Esophagus muscularis mucosa (tissue), 4 donors: ENCODE measurements at places on chromosomes 13 and 19. TPM values are rescaled to one million over a fixed set of nuclear protein-coding genes. Genes with fewer than 3 reads are reported as not detected.

GRCh38 chr19:1467490-1468273 lies 11.3 kb downstream of the C19orf25 start:
- H3K4me1 ChIP-seq: peaks cover 69% of the 10 kb centered on the region
- H3K36me3 ChIP-seq: no peaks in the 10 kb centered on the region
- no peak overlapping the region for H3K27ac ChIP-seq
- peaks cover 32% of the 10 kb centered on the region for H3K27me3 ChIP-seq
- H3K4me3 ChIP-seq: peak overlapping the region; percentile 49

- H3K27me3 ChIP-seq: no peaks in the 10 kb centered on the region
- H3K27ac ChIP-seq: no peak overlapping the region
- no peaks in the 10 kb centered on the region for H3K36me3 ChIP-seq
- peaks cover 20% of the 10 kb centered on the region for H3K4me1 ChIP-seq
These were observed 32.3 kb upstream of the UQCRFS1 start for GRCh38 chr19:29245215-29245614.

DNA sequence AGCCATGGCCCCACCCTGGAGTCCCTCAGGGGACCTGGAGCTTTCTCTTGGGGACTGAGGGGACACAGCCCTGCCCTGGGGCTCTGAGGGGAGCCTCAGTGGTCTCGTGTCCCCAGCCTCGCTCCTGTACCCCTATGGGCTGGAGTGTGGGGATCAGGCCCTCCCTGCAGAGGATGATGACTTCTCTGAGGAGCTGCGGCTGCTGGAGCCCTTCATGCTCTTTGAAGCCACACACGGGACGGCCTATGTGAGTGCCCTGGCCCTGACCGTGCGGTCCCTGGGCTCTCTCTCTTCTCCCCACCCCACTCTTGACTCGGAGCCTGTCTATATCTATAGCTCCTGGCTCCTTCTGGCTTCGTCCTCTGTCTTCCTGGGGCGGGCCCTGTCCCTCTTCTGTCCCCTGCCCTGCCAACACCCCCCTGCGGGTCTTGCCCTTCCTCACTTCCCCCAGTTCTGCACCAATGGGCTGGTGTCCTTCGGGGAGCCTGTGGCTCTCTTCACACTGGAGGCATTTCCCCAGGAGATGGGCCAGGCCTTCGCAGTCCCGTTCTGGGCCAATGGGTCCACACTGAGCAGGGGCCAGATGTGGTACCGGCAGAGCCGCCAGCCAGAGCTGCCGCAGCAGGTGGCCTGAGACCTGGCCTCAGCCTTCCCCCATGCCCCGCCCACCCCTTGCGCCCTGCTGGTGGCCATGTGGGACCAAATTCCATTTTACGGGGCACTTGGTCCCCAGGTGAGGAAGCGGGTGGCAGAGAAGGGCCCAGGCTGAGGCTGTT lies 33.1 kb downstream of the HPN start:
- no peaks in the 10 kb centered on the region for H3K4me1 ChIP-seq
- no peak overlapping the region for H3K27ac ChIP-seq
- no peak overlapping the region for H3K4me3 ChIP-seq
- H3K36me3 ChIP-seq: no peaks in the 10 kb centered on the region
- no peaks in the 10 kb centered on the region for H3K27me3 ChIP-seq

The SLC10A2 gene
- not detected for total RNA-seq

The CASP14 gene
- not detected for total RNA-seq

- no peaks in the 10 kb centered on the region for H3K36me3 ChIP-seq
- no peaks in the 10 kb centered on the region for H3K27me3 ChIP-seq
- DNase-seq: no peak
- H3K27ac ChIP-seq: no peak overlapping the region
- H3K4me1 ChIP-seq: peaks cover 16% of the 10 kb centered on the region
- no peak overlapping the region for H3K4me3 ChIP-seq
These were observed 297.5 kb downstream of the ENOX1 start for GRCh38 chr13:43489233-43489632.

GRCh38 chr13:40315416-40316064 lies 350.9 kb downstream of the FOXO1 start:
- peaks cover 7% of the 10 kb centered on the region for H3K4me1 ChIP-seq
- peak; percentile 89 for DNase-seq
- H3K36me3 ChIP-seq: no peaks in the 10 kb centered on the region

DNA sequence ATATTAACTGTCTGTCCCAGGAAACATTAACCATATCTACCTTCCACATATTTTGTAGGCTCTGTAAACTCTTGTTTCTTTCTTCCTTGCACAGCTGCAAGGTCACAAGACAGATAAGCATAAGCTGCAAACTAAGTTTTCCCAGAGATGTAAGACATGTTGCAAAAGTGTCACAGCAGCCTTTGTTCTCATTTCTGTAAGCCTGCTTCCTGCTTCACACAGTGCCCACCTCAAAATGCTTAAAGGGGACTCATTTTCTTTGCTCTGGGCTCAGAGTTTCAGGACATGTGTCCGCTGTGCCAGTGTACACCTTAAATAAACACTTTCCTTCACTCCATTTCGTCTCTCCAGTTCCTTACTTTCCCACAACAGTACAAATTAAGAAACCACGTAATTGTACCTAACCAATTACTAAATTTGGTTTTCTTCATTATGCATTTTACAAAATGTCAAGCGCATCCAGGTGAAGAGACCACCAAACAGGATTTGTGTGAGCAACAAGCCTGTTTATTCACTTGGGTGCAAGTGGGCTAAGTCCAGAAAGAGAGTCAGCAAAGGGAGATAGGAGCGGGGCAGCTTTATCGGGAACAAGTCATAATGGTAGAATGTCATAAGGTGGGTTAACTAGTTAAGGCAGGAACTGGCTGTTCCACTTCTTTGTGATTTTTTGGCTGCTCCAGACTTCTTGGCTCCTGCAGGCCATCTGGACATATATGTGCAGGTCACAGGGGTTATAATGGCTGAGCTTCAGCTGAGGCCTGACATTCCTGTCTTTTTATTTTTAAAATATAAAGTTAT lies 12.7 kb upstream of the ZNF431 start:
- H3K36me3 ChIP-seq: no peaks in the 10 kb centered on the region
- H3K4me1 ChIP-seq: no peaks in the 10 kb centered on the region
- no peaks in the 10 kb centered on the region for H3K27me3 ChIP-seq
- no peak overlapping the region for H3K27ac ChIP-seq

DNA sequence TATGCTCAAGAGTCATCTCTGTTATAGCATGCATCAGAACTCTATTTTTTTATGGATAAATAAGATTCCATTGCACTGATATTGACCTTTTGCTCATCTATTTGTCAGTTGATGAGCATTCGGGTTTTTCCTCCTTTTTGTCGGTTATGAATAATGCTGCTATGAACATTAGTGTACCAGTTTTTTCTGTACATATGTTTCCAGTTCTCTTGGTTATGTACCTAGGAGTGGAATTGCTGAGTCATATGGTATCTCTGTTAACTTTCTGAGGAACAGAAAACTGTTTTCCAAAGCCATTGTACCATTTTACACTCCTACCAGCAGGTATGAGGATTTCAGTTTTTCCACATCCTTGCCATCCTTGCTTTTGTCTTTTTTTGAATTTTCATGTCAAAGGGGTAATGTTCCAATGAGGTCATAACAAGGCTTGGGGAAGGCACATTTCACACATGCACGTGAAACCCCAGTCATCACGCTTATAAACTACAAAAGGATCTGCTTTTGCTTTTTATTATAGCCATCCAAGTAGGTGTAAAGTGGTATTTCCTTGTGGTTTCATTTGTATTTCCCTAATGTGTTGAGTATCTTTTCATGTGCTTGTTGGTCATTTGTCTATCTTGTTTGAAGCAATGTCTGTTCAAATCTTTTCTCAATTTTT lies 14.6 kb downstream of the KBTBD7 start:
- H3K36me3 ChIP-seq: no peaks in the 10 kb centered on the region
- H3K27me3 ChIP-seq: no peaks in the 10 kb centered on the region
- no peak overlapping the region for H3K27ac ChIP-seq
- no peak overlapping the region for H3K4me3 ChIP-seq
- no peak for DNase-seq
- no peaks in the 10 kb centered on the region for H3K4me1 ChIP-seq

GRCh38 chr13:58085819-58086218 lies 454.3 kb downstream of the PCDH17 start:
- H3K36me3 ChIP-seq: no peaks in the 10 kb centered on the region
- no peaks in the 10 kb centered on the region for H3K27me3 ChIP-seq
- H3K27ac ChIP-seq: no peak overlapping the region
- DNase-seq: no peak
- H3K4me3 ChIP-seq: no peak overlapping the region
- no peaks in the 10 kb centered on the region for H3K4me1 ChIP-seq

The CC2D1A gene
- total RNA-seq: 28.7 TPM

DNA sequence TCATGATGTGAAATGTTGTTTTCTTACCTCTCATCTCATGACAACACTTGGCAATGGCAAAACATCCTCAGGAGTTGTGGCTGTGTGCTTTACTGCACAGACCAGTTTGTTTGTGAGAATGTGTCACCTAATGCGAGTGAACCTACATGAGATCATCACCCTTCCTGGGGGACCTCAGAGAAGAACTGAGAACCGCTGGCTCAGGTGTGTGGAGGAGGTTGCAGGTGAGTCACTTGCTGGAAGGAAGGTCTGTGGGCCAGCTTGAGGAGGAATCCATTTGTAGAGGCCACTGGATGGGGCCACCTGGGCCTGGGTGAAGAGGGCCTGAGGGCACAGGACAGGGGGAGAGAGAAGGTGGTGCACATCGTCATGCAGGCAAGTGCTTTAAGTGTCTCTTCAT lies 3.0 kb upstream of the CEACAM1 start:
- no peak overlapping the region for H3K4me3 ChIP-seq
- H3K4me1 ChIP-seq: peaks cover 13% of the 10 kb centered on the region
- no peaks in the 10 kb centered on the region for H3K27me3 ChIP-seq
- DNase-seq: no peak

DNA sequence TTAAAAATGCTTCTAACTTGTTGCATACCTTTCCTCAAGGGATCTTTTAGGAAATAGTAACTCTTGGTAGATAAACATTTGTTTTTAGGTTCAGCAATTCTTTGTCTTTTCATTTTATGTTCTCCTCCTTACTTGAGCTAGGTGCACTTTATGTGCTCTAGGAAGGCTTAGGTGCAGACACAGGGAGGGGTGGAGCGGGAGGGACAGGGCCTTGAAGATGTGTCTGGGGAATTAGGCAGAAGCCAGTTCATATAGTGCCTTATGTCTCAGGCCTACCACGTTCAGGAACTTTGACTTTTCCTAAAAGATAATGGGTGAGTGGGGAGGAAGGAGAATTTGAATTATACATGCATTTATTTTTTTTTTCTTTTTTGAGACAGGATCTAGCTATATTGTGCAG lies 37.7 kb downstream of the IRS2 start:
- H3K4me1 ChIP-seq: peaks cover 14% of the 10 kb centered on the region
- DNase-seq: peak; percentile 78
- no peak overlapping the region for H3K27ac ChIP-seq
- H3K27me3 ChIP-seq: no peaks in the 10 kb centered on the region
- peaks cover 11% of the 10 kb centered on the region for H3K36me3 ChIP-seq

The LIM2 gene
- total RNA-seq: not detected

The SLC25A42 gene
- total RNA-seq: 11.8 TPM

- no peaks in the 10 kb centered on the region for H3K27me3 ChIP-seq
- no peak for DNase-seq
- no peak overlapping the region for H3K27ac ChIP-seq
- H3K4me1 ChIP-seq: peaks cover 12% of the 10 kb centered on the region
- no peaks in the 10 kb centered on the region for H3K36me3 ChIP-seq
These were observed 30.3 kb downstream of the CRYL1 start for GRCh38 chr13:20495087-20496023.

DNA sequence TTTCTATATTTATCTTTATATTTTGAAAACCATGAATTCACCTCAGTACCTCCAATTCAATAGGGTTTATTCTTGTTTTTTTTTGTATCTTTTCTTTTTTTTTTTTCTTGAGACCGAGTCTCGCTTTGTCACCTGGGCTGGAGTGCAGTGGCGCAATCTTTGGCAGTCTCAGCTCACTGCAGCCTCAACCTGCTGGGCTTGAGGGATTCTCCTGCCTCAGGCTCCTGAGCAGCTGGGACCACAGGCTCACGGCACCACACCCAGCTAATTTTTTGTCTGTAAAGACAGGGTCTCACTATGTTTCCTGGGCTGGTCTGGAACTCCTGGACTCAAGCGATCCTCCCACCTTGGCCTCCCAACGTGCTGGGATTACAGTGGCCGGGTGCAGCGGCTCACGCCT lies 23.1 kb upstream of the EVI5L start:
- H3K4me3 ChIP-seq: no peak overlapping the region
- H3K27me3 ChIP-seq: peaks cover 76% of the 10 kb centered on the region
- H3K27ac ChIP-seq: no peak overlapping the region
- H3K4me1 ChIP-seq: no peaks in the 10 kb centered on the region
- H3K36me3 ChIP-seq: no peaks in the 10 kb centered on the region

The COMP gene
- 0.78 TPM for total RNA-seq

DNA sequence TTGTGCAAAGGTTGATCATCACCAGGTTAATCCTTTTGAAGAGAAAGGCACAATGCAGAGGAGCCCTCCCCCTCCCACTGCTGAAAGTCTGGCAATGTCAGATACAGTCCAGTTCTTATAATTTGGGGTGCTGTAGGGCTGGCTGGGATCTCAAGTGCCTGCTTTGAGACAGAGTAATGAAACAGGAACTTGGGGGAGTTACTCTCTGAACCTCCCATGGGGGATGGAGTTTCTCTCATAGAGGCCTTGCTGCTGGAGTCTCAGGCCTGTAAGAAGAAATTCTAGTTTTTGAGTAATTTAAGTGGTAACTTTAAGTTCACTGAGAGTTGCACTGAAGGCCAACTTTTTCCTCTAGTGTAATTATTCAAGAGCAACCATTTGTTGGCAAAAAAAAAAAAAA lies 410.5 kb downstream of the KCNRG start:
- DNase-seq: no peak
- H3K4me1 ChIP-seq: peaks cover 44% of the 10 kb centered on the region
- no peaks in the 10 kb centered on the region for H3K36me3 ChIP-seq
- H3K27ac ChIP-seq: no peak overlapping the region
- H3K27me3 ChIP-seq: no peaks in the 10 kb centered on the region

The CCDC8 gene
- 5.4 TPM for total RNA-seq

The TLE6 gene
- total RNA-seq: 0.91 TPM

GRCh38 chr19:19955208-19955607 lies 54.5 kb downstream of the ZNF93 start:
- H3K27ac ChIP-seq: no peak overlapping the region
- DNase-seq: peak; percentile 34
- no peaks in the 10 kb centered on the region for H3K27me3 ChIP-seq
- peaks cover 4% of the 10 kb centered on the region for H3K4me1 ChIP-seq
- no peaks in the 10 kb centered on the region for H3K36me3 ChIP-seq

DNA sequence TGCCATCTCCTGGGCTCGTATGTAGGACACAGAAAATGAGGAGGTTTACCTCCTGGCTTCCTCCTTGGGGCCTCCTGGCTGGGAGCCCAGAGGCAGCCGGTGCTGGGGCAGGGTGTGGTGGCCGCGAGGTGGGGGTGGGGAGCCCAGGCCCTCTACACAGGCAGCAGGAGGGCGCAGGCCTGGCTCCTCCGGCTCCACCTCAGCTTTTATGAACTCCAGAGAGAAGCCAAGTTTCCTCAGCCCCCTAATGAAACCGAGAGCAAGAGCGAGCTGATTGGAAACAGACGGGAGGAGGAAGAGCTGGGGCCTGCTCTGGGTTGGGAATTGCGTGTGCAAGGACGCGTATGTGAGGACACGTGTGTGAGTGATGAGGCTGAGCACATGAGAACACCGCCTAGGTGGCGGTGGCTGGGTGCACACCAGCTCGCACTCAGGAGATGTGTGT lies 23.1 kb downstream of the LYL1 start:
- peak overlapping the region; percentile 82 for H3K27ac ChIP-seq
- H3K4me1 ChIP-seq: peaks cover 77% of the 10 kb centered on the region
- peaks cover 13% of the 10 kb centered on the region for H3K36me3 ChIP-seq
- H3K27me3 ChIP-seq: no peaks in the 10 kb centered on the region
- no peak for DNase-seq
